ENCODE measurements at places on chromosomes 16 and 17.

DNA sequence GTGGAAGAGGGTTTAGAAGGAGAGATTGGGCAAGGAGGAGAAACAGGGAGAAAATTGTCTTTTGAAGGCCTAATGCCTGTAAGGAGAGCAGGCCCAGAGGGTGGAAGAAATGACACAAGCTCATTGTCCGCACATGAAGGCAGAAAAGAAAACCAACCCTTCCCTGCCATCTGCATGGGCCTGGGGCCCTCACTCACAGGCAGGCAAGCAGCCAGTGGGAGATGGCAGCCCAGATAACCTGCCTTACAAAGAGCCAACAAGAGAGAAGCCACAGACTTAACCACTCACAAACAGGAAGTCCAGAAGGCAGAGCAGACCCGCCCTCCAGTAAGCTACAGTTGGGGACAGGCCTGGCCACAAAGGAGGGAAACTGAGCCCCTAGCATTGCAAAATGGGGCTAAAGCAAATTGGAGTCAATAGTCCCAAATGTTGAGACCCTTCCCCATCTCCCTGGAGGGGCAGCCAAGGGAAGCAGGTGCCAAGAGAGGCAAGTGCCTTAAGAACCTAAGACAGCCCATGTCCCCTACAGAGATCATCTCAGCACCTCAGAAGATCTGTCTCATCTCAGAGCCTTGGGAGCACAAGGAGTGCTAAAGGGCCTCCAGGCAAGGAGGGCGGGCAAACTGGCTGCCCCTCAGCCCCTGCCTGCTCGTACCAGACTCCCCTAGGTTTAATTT, 7.3 kb upstream of the TSPOAP1 start:
- no peak for DNase-seq

GRCh38 chr16:20613481-20614185, 37.5 kb upstream of the ACSM2B start:
- no peak for DNase-seq

DNA sequence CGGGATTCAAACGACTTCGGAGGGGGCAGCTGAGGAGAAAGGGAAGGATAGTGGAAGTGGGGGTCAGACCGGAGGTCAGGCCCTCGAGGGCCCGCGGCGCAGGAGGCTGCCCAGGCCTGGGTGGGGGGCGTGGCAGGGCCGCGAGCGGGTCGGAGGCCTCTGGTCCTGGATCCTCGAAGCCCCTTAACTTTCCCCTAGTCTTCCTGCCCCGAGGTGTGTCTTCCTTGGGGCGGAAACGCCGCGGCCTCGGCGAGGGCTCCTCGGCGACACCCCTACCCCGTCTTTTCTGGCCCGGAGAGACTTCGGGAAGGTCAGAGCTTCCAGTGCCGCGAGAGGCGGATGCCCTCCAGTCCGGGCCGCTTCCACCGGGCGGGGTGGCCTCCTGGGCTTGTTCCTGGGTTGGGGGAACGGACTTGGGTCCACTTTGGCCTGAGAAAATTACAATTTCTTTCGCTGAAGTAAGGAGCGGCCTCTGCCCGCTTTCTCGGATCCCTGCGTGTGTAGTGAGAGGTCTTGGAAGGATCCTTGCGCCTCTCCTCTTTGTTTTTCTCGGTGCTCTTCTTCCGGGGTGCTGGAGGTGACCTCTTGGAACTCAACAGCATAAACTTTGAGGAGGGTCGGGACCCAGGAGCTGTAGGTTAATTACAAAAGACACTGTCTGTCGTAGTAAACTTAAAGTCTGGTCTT, 491 bp downstream of the IST1 start:
- DNase-seq: no peak

DNA sequence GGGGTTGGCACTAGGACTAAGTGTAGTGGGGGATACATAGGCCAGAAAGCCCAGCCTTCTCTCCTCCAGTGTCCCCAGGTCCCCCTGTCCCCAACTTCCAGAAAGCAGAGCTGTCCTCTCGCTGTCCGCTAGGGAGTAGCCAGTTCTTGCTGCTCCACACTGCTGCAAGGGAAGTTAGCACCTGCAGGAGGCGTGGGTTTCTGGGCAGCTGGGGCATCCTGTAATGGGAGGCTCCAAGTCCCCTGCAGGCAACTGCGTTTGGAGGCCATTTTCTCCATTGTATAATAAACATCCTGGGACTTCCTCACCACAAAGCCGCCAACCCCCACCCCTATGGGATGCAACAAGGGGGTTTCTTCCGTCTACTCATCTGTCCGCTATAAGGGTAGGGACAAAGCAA, 1.7 kb downstream of the RPRML start:
- peak; percentile 49 for DNase-seq

GRCh38 chr16:75252946-75253911, 1.8 kb upstream of the BCAR1 start:
- peak; percentile 51 for DNase-seq

- DNase-seq: no peak
Measured at GRCh38 chr17:4970273-4970672, 2.7 kb upstream of the SPAG7 start.

DNA sequence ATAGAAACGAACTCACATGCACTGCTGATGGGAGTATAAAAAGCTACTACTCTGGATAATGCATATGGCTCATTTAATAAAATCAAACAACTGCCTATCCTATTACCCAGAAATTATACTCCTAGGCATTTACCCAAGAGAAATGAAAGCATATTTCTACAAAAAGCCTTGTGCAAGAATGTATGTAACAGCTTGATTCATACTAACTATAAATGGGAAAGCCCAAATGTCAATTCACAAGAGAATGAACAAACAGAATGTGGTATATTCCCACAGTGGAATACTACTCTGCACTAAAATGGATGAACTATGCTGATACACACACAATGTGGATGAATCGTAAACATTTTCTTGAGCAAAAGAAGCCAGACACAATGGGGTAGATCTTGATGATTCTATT, 38.4 kb downstream of the KIAA0753 start:
- DNase-seq: no peak
